ENCODE measurements at places on chromosomes 2 and 18.

DNA sequence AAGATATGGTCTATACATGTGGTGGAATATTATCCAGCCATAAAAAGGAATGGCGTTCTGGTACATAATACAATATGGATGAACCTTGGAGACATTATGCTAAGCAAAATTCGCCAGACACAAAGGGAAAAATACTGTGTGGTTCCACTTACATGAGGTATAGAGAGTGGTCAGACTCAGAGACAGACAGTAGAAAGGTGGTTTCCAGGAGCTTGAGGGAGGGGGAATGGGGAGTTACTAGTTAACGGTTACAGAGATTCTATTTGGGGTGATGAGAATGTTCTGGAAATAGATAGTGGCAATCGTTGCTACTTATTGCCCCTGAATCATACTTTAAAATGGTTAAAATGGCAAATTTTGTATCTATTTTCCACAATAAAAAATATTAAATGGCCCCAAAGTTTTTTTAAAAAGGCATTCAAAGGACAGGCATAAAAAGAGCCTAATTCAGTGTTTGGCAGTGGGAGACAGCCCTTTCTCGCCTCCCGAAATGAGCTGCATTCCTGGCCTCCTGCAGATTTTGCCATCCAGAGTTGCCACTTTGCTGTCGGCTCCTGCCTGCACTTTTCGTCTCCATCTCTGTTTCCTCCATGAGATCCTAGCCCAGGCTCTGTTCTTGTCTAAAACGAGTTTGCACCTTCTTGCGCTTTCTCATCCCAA lies 13.5 kb downstream of the TNFRSF11A start:
- no peak for DNase-seq

GRCh38 chr2:177052471-177052870 lies 160.1 kb upstream of the HNRNPA3 start:
- no peak for DNase-seq

GRCh38 chr18:63063171-63063570 lies 256.4 kb downstream of the BCL2 start:
- DNase-seq = no peak

GRCh38 chr2:207960911-207961310 lies 64.4 kb downstream of the PLEKHM3 start:
- DNase-seq = no peak

- DNase-seq = no peak
Observed at GRCh38 chr2:239769554-239770245, 255.4 kb downstream of the NDUFA10 start.

All from PC-9 (cell line).